Vagina (tissue), 2 donors: ENCODE measurements at places on chromosomes 4 and X.

GRCh38 chr4:94690851-94691254 lies 66.9 kb upstream of the BMPR1B start:
- no peak for DNase-seq

- no peak for DNase-seq
These were observed 6.4 kb upstream of the SLC10A6 start for GRCh38 chr4:86855572-86855971.

GRCh38 chr4:158856852-158857251 lies 88.0 kb downstream of the FNIP2 start:
- DNase-seq = no peak

- DNase-seq = no peak
These were observed 80.6 kb downstream of the MFAP3L start for GRCh38 chr4:169945636-169946035.

- DNase-seq = no peak
These were observed 9.3 kb downstream of the RNF4 start for GRCh38 chr4:2478229-2478628.

DNA sequence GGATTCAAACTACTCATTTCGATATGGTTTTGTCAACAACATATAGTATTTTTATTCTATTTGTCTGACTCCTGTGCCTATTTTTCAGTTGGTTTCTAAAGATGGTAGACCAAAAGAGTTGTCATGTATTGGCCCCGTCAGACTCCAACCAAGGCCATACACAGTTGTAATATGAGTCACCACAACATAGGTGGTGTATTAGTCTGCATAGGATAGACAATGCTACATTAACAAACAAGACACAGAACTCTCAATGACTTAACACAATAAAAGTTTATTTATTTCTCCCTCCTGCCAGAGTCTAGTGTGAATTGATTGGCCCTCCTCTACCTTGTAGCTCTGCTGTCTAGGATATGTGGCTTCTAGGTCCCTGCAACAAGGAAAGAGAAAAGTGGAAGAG lies 45.9 kb downstream of the ARL9 start:
- no peak for DNase-seq

GRCh38 chrX:37800717-37801116 lies 20.9 kb downstream of the CYBB start:
- DNase-seq = no peak

GRCh38 chr4:180682776-180683175 lies 1560.4 kb upstream of the TENM3 start:
- DNase-seq = no peak

- no peak for DNase-seq
These were observed 782.9 kb upstream of the HS3ST1 start for GRCh38 chr4:12211636-12212035.

- peak; percentile 88 for DNase-seq
These were observed 148.8 kb downstream of the PJA1 start for GRCh38 chrX:69016293-69016941.

DNA sequence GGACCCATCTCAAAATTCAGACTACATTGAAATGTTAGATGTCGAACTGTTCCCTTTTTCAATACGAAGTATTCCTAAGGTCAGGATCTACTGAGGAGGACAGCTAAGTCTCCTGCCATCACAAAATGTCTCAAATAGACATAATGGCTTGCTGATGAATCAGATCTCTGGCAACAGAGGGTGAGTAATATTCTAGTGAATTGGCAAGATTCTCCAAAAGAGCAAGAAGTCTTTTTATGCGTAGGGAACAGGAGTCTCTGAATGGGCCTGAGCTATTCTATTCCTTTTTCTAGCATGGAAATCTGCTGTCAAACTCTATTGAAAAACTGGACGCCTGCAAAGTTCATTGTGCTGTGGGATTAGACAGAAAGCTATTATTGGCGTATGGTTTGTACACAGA lies 145.4 kb downstream of the FNIP2 start:
- DNase-seq = no peak

DNA sequence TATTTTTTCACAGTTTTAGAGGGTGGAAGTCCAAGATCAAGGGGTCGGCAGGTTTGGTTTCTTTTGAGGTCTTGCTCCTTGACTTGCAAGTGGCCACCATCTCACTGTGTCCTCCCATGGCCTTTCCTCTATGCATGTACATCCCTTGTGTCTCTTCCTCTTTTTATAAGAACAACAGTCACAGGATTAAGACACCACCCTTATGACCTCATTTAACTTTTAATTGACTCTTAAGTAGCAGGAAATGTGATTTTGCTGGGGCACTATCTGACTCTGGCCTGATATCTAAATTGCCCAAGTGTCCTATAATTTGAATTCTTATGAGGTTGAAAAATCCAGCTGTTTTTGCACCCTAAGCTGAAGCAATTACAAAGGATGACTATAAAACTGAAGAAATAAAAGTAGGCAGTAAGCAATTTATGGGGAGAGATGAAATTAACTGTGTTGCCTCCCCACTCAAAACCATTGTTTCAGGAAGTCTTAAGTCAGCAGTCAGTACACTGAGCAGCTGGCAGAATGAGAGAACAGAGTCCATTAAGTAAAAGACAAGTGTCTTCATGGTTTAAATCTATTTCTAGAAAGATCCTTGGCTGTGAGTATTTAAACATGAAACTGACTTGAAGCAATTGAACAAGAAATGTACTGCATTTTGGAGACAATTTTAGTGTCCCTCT lies 601.3 kb downstream of the SPRY1 start:
- no peak for DNase-seq

- DNase-seq = no peak
These were observed 29.9 kb downstream of the FGFRL1 start for GRCh38 chr4:1041147-1041935.

DNA sequence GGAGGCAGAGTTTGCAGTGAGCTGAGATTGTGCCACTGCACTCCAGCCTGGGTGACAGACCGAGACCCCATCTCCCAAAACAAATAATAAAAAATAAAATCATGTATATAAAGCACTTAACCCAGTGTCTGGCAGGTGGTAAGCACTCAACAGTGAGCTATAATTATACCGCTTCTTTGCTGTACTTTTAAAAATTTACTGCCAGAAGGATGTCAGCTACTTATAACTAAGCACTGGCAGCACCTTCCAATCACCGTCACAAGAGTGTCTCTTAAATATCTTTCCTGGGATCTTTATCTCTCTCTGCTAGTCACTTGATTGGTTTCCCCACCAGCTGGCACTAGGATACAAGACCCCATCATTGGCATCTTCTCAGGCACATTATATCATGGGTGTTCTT lies 53.9 kb upstream of the DAPP1 start:
- no peak for DNase-seq

DNA sequence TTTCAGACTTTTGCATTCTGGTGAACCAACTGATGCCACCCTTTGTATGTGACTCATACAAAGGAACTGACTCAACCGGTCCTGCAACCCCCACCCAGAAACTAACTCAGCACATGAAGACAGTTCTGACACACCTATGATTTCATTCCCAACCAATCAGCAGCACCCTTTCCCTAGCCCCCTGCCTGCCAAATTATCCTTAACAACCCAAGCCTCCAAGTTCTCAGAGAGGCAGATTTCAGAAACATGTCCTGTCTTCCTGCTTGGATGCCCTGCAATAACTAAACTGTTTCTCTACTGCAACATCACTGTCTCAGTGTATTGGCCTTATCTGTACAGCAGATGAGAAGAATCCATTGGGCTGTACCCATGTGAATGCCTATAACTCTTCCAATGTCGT lies 284.7 kb downstream of the CAMK2D start:
- DNase-seq = no peak

DNA sequence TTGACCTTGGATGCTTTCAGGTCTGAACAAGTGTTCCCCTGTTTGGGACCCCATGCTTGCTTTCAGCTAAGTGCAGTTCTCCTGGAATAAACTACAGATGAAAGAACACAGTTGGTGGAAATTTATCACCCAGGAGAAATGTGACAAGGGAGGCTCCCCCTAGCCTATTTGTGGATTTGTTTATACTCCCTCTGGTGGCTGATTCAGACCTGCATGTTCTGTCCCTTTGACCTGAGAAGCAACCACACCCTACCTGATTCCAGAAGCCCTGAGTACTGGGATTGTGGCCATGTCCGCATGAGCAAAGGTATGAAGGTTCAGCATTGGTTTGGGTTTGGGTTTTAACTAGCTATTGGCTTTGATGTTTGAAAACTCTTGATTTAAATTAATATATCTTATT lies 440.9 kb downstream of the MID1IP1 start:
- DNase-seq = no peak

GRCh38 chr4:32858971-32859370 lies 2138.8 kb downstream of the PCDH7 start:
- DNase-seq = no peak

DNA sequence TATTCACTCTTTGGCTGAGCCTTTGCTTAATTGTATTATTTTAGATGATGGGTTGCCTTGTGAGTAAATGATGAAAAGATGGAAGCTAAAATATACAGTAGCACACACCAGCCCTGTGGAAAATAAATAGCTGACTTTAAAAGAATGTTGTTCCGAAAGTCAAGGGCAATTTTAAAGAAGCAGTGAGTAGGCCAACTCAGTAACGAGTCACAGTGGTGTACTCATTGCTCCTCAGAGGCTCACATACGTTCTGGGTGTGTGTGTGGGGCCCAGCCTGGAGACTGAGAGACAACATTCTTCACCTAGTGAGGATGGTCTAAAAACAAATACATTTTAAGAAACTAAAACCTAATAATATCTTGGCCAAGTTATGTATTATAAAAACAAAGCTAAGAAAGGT lies 640.3 kb downstream of the TRIML1 start:
- no peak for DNase-seq

- DNase-seq = no peak
These were observed 147.2 kb upstream of the RBPJ start for GRCh38 chr4:26173619-26174018.

DNA sequence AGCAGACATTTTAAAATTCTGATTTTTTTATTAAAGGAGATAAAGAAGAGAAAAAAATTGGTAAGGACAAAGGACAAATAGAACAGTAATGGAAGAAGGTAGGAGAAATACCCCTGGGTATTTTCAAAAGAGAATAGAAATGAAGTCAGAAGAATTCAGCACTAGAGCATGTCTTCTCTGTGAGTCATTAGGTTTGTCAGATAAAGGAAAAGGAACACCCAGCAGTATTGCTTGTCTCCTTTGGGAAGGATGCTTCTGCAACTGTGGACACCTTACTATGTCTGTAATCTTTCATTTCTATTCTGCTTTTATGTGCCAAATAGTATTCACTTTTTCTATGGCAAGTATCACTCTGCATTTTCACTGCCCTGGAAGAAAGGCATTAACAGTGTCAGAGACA lies 24.0 kb upstream of the PCDH7 start:
- no peak for DNase-seq

- DNase-seq = no peak
These were observed 219.1 kb upstream of the AMOT start for GRCh38 chrX:113059714-113060113.

GRCh38 chrX:1418901-1419544 lies 27.1 kb upstream of the SLC25A6 start:
- no peak for DNase-seq

DNA sequence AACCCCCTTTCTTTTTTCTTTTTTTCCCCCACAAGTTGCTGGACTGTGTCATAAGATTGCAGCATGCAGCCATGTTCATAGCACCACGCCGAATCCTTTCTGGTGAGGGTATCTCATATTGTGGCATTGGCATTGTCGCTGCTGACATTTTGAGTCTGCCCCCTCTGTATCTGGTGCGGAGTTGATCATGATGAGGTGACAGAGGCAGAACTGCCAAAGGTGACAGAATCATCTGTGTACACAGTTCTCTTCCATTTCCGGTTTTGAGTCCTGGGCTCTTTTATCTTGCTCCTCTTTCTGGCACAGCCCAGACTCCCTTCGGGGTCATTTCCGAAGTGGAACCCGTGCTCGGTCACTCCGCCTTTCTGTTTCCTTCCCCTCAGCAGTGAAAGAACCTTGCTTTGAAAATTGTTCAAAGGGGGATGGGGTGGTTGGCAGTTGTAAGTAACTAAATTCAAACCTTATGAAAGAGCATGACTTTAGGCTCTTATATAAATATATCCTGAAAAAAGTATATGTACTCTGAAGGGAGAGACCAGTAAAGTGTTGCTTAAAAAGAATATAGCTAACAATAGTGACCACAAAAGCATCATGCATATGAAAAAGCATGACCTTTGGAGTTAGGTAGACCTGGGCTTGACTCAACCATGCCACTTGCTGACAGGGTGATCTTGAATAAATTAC lies 55.0 kb upstream of the BMP2K start:
- DNase-seq = no peak

DNA sequence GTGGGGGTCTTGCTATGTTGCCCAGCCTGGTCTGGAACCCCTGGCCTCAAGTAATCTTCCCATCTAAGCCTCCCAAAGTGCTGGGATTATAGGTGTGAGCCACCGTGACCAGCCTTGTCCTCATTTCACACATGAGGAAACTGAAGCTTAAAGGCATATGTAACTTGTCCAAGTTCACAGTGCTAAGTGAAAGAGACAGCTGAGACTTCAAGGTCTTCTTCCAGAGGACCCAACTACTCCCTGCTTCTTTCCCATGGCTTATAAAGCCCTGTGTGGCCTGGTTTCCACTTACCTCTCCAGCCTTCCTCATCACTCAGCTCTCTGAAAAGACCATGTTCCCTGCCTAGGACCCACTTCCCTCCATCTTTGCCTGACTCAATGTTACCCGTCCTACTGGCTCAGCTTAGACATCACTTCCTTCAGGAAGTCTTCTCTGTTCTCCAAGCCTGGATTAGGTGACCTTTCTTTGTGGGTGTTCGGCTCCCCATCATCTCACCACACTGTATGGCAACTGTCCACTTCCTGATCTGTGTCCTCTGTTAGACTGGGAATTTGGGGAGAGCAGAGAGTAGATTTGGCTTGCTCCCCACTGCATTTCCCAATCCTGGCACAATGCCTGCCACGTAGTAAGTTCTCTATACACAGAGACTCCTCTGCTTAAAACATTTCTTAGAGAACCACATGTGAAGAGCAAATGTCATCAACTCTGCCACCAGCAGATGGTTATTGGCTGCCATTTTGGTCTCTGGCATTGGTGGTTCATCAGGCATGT lies 30.4 kb upstream of the LAMP2 start:
- no peak for DNase-seq

DNA sequence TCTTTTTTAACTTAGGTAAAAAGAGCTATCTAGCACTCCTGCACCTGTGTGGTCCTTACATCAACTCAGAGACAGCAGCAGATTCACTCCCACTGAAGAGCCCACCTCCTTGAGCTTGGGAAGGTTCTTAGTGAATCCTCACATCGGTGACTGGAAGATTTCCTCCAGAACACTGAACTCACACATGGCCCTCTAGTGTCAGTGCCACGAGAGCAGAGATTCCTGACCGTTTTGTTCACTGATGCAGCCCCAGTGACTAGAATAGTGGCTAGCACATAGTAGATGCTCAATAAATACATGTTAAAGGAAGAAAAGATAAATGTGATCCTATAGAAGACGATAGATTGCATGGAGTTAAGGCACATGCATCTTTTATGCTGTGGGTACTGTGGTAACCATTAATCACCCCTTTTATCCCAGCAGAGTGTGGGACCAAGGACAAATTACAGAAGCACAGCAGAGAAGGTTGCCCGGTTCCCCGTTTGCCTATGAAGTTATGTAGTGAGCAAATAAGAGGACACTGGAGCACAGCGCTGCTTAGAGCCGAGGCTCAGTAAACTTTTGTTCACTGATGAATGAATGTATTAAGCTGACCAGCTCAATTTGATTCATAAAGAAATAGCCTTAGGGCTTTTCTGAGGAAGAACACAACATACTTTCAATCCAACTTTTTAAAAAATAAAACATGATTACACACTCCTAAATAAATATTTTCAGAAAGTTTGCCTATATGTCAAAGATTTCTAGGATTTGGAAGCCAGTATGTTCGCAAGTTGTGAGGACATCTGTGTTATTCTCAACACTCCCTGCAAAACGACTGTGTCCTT lies 8.7 kb downstream of the GASK1B start:
- no peak for DNase-seq

- DNase-seq = no peak
These were observed 1.8 kb downstream of the SEPTIN6 start for GRCh38 chrX:119690921-119691716.
